ENCODE measurements at places on chromosomes 2 and 18. TPM values are rescaled to one million over a fixed set of nuclear protein-coding genes. Genes with fewer than 3 reads are reported as not detected.

DNA sequence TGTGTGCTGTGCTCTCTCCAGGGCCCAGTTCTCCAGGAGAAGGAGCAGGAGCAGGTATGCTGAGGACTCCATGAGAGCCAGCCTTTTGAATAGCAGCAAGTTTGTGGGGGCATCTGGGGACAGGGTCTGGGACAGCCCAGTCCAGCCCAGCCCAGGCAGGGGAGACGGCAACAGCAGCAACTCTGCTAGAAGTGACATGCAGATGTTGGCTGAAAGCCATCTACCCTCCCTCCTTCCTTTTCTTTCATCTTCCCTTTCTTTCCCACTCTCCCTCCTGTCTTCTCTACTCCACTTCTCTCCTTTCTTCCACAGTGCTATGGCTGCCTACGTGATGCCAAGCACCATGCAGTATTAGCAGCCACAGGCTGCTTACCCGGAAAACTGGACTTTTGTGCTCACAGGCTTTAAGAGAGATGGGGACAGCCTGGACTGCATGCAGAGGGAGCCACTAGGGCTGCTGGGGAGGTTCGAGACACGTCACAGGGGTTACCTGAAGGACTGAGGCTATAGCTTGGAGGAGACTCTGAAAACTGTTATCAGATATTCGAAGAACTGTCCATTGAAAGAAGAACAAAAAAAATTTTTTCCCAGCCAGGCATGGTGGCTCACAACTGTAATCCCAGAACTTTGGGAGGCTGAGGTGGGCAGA lies 23.8 kb upstream of the YWHAQ start:
- DNase-seq, result no peak

GRCh38 chr18:9918016-9918680 lies 4.3 kb downstream of the VAPA start:
- no peak for DNase-seq

DNA sequence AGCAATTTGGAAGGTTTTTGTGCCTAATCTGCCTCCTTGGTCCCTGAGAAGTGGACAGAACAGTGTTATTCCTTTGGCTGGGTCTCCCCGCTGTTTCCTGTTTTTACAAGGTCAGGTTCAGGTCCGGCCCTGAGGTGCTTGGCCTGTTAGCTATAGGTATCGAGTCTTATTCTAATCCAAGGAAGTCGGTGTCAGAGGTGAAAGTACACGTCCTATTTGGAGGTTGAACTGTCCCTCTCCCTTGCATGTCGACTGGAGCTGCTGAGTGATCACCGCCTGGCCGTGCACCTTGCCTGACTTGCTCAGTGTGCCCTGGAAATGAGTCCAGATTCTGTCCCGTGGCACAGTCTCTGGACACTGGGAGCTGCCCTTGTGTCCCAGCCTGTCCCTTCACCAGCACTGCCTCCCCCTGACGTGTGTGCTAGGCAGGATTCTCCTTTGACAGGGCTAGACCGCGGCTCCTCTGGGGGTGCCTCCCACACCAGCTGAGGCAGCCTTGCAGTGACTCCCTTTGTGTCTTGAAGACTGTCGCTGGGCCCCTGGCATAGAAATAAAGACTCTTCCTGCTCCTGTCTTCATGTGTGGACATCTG lies 65.7 kb upstream of the RBM44 start:
- no peak for DNase-seq

The ZBTB14 gene
- 7.7 TPM for total RNA-seq

DNA sequence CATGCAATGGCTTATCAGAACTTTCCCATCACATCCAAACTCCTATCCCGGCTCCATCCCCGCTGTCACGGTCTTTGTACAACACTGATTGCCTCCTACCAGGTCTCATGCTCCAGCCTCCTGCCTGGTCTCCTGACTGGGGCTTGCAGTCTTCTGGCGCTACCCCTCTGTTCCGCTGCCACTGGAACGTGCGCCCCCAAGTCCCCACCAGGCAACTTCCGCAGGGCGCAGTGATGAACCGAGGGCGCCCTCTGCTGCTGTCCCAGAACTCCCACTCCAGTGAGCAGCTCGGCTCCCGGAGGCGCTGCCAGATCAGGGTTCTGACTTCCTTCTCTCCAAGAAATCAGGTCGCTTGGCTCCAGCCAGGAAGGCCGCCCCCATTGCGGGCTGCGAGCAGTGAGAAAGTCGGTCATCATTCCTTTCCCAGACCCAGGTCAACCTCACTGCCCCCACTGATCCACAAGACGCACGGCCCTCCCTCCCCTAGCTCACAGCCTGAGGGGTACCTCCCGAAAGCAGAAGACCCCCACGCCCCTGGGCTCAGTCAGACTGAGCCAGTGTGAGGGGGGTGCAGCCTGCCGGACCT lies 43.9 kb upstream of the RAB11FIP5 start:
- peak; percentile 65 for DNase-seq

The COL4A3 gene
- total RNA-seq, result 0.38 TPM

- peak; percentile 88 for DNase-seq
These were observed 817 bp downstream of the DSC2 start for GRCh38 chr18:31101183-31102024.

The BIN1 gene
- total RNA-seq, result 21.3 TPM

GRCh38 chr2:165957030-165957675 lies 3.6 kb upstream of the TTC21B start:
- no peak for DNase-seq

The GALNT3 gene
- 28.1 TPM for total RNA-seq

The GAL3ST2 gene
- not detected for total RNA-seq

GRCh38 chr18:79910563-79911343 lies 40.7 kb downstream of the SLC66A2 start:
- no peak for DNase-seq

The B3GNT7 gene
- 10.3 TPM for total RNA-seq

GRCh38 chr2:54396107-54396506 lies 60.0 kb upstream of the SPTBN1 start:
- no peak for DNase-seq

All from pancreas (tissue), 10 donors.